Effector CD4-positive, alpha-beta T cell (primary cell): ENCODE measurements at places on chromosomes 2 and 18.

GRCh38 chr2:190891889-190892288 is 11.3 kb downstream of the GLS start:
- DNase-seq, result no peak

GRCh38 chr18:77084688-77085035 is 47.9 kb downstream of the MBP start:
- DNase-seq, result no peak

DNA sequence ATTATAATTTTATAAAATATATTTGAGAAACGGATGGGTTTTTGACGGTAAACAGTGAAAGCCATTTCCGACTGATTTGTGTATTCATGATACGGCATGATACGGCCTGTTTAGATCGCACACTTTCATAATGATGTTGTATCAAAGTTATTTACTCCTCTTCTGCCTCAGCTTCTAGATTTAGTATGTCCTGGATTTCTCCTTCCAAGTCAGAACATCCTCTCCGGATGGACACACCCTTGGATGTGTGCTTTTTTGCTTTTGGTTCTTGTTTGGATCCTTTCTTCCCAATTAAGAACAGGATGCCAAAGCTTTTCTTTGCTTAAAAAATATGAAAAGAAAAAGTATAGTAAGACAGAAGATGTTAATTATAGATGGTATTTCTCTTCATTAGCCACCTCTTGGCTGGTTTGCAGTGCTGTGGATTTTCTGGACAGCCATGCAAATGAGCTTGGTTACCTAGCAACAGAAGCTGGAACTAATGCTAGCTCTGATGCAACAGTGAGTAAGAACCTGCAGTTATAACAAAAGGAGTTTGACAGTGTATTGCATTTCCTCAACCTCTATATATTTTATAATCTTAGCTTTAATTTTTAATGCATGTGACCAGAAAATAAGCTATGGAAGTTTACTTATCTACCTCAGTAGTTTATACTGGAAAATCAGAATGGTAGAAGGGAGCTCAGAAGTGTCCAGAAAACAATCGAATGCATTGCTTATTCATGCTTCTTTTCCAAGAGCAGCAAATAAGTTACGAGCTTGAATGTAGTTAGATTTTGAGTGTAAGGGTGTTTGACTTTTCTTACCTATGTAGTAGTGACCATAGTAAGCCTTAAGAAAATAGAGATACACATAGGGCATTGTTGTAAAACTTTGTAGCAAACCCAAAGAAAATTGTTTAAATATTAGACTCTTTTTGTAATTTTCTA is 27.9 kb downstream of the RMND5A start:
- no peak for DNase-seq

DNA sequence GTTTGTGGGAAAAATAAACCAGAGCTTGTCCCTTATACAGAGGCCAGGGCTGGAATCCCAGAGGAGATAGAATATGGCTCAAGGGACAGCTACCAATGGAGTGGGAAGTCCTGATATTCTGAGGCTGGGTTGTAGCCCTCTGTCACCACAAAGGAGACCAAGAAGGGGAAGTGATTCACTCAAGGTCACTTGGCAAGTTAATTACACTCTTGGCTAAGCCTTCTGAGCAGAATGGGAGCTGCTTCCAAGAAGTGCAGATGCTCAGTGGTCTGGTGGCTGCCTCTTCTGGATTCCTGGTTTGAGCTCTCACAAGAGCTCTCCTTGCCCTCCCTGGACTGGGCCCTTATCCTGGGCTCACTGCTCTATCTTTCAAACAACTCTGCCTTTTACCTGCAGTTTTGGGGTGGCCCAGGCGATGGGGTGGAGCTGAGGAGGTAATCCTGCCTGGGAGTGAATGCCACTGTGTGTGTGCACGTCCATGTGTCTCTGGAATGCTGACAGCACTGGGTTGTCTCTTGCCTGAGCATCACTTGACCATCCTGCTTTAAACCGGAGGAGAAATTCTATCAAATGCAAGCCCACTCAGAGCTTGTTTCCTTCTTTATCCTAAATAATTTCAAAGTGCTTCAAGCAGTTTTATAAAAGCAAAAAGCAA is 168.2 kb downstream of the KCNS3 start:
- no peak for DNase-seq

- DNase-seq, result no peak
Observed at GRCh38 chr2:164711766-164712138, 90.5 kb upstream of the GRB14 start.

DNA sequence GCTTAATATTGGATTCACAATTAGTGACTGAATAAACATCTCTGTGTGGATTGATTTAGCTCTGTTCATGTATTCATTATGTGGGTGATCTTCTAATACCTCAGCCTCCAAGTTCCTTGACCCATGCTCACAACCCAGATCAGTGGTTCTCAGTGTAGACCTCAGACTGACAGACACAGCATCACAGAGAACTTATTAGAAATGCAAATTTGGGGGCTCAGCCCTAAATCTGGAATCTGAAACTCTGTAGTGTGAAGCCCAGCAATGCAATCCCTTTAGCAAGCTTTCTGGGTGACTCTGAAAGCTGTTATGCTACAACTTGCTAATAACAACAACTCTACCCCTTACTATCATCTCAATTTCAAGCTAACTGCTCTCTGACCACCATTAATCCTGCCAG is 273.1 kb upstream of the FANCL start:
- DNase-seq, result no peak

GRCh38 chr18:11820697-11821096 is 30.5 kb upstream of the CHMP1B start:
- DNase-seq, result no peak

DNA sequence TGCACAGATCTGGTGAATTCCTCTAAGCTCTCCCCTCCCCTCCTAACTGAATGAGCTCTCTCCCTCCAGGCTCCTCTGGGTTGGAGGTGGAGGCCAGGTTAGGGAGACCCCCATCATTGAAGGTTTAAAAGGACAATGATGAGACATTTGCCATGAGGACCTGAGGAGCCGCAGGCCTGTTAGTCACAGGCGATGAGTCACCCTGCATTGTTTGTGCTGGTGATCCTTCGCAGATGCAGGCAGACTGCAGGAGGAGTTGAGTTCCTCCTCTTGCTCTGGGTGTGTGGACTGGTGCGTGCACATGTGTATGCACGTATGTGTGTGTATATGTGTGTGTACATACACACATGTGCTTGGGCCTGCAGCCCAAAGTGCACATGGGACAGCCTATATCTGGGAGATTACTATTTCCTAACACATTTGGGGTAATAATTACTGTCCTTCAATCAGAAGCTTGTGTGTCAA is 42.0 kb downstream of the MCFD2 start:
- DNase-seq, result no peak

- no peak for DNase-seq
Observed at GRCh38 chr2:15744820-15745219, 153.2 kb downstream of the DDX1 start.

DNA sequence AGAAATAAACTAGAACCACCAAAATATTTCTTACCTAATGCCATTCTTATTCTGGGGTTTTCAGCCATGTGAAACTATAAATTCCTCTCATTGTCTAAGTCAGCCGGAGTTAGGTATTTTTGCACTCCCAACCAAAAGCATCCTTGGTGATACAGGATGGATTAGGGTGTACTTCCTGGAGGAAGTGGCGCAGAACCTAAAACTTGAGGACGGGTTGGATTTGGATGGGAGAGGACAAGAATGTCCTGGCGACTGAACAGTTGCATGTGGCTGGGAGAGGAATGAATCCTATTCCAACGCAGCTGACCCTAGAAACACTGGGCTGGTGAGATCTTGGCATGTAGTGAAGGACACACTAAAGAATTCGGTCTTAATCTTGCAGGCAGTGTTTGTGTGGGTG is 58.5 kb downstream of the E2F6 start:
- DNase-seq, result no peak

DNA sequence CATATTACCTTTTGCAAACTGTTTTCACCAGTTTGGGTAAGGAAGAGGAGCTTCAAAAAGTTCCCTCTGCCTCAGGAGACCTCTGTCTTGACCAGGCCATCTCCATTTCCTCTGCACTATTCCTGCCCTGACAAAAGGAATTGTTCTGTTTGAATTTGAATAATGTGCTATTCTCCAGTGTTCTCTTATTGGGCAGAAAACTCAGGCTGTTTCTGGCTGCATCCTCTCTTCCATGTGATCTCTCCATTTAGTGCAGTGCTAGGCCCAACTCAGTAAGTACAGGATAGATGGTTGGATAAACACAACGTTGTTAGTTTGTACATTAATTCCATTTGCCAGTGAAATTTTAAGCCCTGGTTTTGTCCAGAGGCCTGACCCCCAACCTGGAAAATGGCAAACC is 102.2 kb upstream of the CELF4 start:
- no peak for DNase-seq

- no peak for DNase-seq
Observed at GRCh38 chr2:233761040-233761769, 1.1 kb downstream of the UGT1A1 start.

- no peak for DNase-seq
Observed at GRCh38 chr2:173590276-173590861, 235.7 kb downstream of the CDCA7 start.

GRCh38 chr2:95695613-95696012 is 103.8 kb downstream of the TRIM43 start:
- DNase-seq, result no peak

GRCh38 chr2:25587361-25587760 is 86.0 kb downstream of the DTNB start:
- no peak for DNase-seq
